ENCODE measurements at places on chromosomes 1 and 21. TPM values are rescaled to one million over a fixed set of nuclear protein-coding genes. Genes with fewer than 3 reads are reported as not detected.

Gene LCE2A
- not detected for total RNA-seq

Gene OXCT2
- 8.6 TPM for total RNA-seq

Gene AMIGO1
- total RNA-seq, result 2.4 TPM

Gene SSX2IP
- total RNA-seq, result 12.3 TPM

Gene INSRR
- total RNA-seq, result not detected

Gene TMEM82
- not detected for total RNA-seq

Gene SEMA6C
- 5.3 TPM for total RNA-seq

Gene LGR6
- total RNA-seq, result not detected

Gene CELA2B
- not detected for total RNA-seq

Gene RNF220
- 67.6 TPM for total RNA-seq

Gene KDM5B
- total RNA-seq, result 57.1 TPM

Gene CPT2
- 10.9 TPM for total RNA-seq

All from pulmonary artery endothelial cell (primary cell).